ENCODE measurements at places on chromosomes 4 and X. TPM values are rescaled to one million over a fixed set of nuclear protein-coding genes. Genes with fewer than 3 reads are reported as not detected.

DNA sequence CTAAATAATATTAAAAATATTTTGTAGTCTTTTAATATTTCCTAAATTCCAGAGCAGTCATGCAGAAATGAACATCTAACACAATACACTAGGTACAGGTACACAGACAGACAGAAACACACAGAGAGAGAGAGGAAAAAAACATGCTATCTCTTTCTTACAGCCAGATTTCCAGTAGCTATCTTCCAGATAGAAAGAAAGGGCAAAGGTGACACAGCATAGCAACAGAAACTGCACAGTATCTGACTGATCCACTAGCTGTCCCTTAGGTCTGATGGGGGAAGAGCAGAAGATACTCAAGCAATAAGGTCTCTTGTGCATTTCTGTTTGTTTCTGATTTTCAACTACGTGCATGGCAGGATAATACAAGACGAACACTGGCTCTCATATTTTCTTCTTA, 7.8 kb downstream of the FBXW7 start:
- DNase-seq: no peak

GRCh38 chrX:48972220-48973164, 848 bp upstream of the KCND1 start:
- no peak for DNase-seq

DNA sequence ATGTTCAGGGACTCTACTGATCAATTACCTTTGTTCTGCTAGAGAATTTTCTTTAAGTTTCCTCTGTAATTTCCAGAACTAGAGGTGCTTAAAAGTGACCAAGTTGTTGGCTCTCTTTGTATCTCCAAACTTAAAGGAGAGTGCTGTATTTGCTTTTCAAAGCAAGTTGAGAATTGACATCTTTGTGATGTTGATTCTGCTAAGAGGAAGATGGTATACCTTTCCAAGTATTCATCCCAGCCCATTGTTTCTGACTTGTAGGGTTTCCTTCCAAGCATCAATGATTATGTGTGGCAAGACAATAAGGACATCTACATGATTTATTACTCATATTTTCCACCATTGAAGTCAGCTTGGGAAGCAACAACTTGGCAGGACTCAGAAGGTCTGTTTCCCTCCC, 190.6 kb downstream of the GC start:
- no peak for DNase-seq

GRCh38 chr4:38867478-38868058, at the start of gene FAM114A1:
FAM114A1 (plus strand) TSS chr4:38867806; CDS start chr4:38878079, 10,273 bp downstream.
- no peak for DNase-seq

DNA sequence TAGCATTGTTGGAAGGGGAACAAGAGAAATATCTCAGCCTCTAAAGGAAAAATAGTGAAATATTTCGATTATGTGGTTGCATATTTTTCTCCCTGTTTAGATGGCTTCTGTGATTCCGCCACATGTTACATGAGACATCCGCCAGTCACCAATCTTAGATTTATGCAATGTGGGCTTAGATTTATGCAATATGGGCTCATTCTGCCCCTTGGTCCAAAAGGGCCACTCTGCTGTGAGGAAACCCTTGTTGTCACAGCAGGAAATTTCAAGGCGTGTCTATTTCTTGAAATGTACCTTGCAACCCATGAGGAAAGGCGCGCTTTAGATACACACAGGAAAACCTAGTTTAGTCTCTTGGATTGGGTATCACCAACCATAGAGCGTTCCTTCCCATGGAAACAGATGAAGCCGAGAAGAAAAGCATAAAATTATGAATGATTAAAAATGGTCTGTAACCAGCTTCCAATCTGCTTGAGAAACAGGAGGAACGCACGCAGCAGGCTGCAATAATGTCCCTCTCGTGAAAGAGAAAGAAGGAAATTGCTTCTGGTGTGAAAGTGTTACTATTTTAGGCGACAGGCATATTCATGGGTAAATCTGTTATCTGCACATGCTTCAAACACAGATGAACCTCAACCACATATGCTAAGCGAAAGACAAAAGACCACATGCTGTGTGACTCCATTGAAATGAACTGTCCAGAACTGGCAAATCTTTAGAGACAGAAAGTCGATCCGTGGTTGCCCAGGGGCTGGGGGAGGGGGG, 3.7 kb downstream of the RS1 start:
- DNase-seq: no peak

DNA sequence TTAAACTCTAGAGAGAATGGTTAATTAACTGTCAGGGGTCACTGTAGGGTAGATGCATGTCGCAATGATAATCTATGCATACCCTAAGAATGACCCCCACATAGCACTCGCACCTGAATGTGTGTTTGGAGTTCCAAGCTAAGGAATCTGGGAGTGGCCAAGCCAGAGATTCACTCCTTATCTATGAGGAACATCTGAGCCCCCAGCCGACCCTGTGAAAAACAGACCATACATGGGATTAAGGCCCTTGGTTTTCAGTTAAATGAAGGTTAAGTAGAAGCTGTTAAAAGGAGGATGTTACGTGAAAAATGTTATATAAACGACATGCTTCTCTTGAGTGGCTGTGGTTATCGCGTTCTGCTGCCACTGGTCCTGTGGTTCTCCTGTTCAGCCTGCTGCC, 147.2 kb downstream of the RELL1 start:
- DNase-seq: no peak

- DNase-seq: no peak
Measured at GRCh38 chrX:15448010-15448639, 45.0 kb downstream of the PIR start.

DNA sequence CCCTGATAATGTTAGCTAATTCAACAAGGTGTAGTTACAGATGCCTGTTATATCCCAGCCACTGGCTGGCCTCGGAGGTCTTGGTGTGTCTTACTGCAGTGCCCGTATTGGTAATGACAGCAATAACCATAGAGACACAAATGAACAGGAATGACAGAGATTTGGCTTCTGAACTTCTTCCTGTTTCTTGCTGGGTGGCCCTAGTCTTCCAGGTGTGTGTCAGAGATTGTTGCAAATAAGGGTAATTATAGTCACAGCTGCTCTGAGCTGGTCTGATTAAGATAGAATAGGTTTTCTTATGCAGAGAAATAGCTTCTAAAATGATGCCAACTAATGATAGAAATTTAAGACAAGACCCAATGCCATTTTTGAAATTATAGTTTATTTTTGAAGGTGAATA, 64.1 kb upstream of the MAD2L1 start:
- DNase-seq: no peak

DNA sequence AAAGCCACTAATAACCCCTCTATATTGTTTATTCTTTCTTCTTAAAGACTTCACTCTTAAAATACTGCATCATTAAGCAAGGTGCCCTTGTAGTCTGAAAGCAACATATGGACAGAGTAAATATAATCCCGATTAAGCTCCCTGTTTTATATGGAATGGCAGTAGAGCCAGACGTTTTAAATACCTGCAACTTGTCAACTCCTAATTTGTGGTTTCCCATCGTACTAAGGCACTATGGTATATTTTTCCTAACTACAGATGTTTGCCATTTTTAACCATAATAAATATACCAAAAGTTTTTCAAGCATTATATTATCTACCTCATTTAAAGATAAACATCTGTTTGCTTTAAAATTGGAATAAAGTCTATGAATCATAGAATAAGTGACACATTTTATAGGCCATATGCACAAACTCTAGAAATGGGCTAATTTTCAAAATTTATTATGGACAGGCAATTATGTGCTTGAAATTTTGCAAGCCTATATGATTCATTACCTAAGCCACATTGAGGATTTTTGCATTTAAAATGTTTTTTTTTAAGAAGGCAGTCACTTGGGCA, 194.6 kb downstream of the FRMPD4 start:
- no peak for DNase-seq

IGSF1 gene
- polyA plus RNA-seq: not detected

PTTG2 gene
- not detected for polyA plus RNA-seq

NXF3 gene
- polyA plus RNA-seq: 0.83 TPM

GPR143 gene
- polyA plus RNA-seq: not detected

XAGE1A gene
- not detected for polyA plus RNA-seq

DDIT4L gene
- 1.6 TPM for polyA plus RNA-seq

Measured in BJ (cell line).